ENCODE measurements at places on chromosomes 3 and 15.
A peak's percentile ranks its signal among the peaks of the same experiment; 100 is the strongest.

- peak; percentile 84 for DNase-seq
Measured at GRCh38 chr3:57952208-57952631, 56.0 kb upstream of the FLNB start.

DNA sequence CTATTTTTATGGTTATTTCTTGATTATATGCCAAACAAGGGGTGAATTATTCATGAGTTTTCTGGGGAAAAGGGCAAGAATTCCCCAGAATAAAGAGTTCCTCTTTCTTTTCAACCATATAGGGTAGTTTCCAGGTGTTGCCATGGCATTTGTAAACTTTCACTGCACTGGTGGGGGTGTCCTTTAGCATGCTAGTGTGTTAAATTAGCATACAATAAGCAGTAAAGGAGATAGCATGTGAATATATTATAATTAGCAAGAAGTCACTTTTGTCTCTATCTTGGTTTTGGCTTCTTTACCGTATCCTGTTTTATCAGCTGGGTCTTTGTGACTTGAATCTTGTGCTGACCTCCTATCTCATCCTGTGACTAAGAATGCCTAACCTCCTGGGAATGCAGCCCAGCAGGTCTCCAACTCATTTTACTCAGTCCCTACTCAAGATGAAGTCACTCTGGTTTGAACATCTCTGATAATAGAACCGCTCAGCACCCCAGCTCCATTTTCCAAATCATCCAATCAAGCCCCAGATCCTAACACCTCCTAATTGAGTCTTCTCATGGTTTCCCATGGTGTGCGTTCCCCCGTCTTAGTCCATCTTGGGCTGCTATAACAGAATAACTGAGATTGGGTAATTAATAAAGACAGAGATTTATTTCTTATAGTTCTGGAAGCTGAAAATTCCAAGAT is 3.4 kb upstream of the SELENOT start:
- DNase-seq: peak; percentile 80

DNA sequence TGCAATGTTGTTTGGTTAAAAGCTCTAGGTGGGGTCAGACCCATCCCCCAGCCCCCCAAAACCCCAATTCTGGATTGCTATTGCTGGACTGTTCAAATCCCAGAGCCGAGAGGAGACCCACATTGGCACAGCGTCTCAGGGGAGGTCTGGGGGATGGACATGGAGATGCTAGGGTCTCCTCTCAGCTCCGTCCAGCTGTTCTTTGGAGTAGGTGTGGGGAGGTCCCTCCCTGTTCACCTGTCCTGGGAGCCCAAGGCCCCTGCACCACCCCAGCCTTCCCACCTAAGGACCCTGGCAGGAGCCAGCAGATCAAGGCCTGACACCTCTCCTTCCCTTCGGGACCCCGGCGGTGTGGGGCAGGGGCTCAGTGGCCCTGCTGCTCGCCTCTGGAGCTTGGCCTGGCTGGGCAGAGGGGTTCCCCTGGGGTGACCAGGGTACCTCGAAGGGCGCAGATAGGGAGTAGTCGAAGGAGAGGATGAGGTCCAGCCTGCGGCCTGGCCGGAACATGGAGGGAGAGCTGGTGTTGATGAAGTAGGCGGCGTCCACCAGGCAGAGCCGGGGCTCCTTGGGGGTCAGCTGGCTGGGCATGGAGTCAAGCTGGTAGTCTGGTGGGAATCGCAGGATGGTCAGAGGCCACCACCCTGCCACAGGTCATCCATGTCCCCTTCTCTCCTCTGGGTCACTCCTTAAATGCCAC is 23.9 kb downstream of the PLA2G4D start:
- no peak for DNase-seq

GRCh38 chr3:77319711-77320110 is 279.8 kb downstream of the ROBO2 start:
- no peak for DNase-seq

DNA sequence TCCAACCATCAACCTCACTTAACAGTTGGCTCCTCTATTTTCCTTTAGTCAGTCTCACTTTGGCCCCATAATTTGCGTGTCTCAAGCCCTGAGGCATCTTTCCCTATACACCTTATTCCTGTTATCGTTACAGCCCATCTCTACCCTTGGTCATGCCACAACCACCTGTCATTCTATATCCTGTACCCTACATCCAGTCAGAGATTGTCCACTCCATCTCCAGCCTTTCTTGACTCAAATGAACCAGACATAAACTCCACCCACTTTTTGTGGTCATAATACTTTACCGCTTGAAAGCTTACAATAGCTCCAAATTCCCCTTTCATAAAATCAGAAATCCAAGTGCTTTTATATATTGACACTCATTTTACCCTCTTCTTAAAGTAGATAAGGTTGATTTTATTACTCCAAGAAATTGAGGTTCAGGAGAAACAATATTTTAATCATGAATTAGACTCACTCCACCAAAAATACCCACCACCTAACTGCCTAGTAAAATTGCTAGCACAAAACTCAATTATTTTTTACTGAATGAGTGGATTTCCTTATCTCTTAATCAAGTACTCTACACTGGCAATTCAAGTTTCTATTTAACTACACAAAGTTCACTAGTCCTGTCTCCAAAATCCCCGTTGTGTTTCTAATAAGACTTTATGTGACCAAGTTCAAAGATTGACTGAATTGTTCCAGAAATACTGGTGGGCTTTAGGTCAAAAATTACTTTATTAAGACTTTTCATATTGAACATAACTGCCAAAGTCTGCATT is 9.1 kb downstream of the CCR4 start:
- no peak for DNase-seq

- DNase-seq: no peak
Measured at GRCh38 chr3:128392818-128393544, 73.7 kb downstream of the DNAJB8 start.

Measured in endothelial cell of umbilical vein (primary cell).